ENCODE measurements at places on chromosomes 2 and 18.

GRCh38 chr2:175030380-175031271 lies 25.4 kb upstream of the CHN1 start:
- peak; percentile 43 for DNase-seq

GRCh38 chr2:177529166-177529565 lies 136.6 kb downstream of the AGPS start:
- DNase-seq: no peak

DNA sequence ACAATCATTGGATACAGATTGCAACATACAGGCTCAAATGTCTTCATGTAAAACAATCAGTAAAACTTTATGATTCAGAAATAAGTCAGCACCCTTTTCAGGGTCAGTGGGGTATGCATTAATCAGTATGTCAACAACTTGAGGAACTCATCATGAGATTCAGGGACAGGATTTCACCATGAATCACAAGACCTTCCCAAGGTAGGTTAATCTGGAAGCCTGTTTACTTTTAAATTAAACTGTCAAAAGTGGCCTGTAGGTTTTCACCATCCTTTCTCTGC lies 104.8 kb downstream of the SP100 start:
- DNase-seq: no peak

GRCh38 chr2:7515327-7515726 lies 598.1 kb downstream of the RNF144A start:
- DNase-seq: no peak

DNA sequence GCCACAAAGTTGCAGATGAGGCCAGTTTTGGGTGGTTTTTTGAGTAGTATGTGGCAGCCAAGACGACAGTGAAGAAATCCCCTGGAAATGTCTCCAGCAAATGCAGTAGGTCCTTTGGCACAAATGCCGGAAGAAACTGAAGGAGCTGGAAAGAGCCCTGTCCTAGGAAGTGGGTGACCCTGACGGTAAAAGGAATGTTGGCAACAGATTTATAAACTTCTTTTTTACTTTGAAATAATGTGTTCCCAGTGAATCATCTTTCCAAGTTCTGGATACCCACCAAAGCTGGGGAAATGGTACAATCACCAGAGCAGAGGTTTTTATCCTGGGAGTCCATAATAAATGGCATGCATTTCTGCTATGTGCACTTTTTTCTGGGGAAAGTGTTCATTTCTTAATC lies 112.9 kb downstream of the CSRNP3 start:
- no peak for DNase-seq

- DNase-seq: no peak
These were observed 43.0 kb downstream of the CENPO start for GRCh38 chr2:24836206-24836605.

GRCh38 chr2:240996834-240997140 lies 1.6 kb upstream of the SNED1 start:
- no peak for DNase-seq

DNA sequence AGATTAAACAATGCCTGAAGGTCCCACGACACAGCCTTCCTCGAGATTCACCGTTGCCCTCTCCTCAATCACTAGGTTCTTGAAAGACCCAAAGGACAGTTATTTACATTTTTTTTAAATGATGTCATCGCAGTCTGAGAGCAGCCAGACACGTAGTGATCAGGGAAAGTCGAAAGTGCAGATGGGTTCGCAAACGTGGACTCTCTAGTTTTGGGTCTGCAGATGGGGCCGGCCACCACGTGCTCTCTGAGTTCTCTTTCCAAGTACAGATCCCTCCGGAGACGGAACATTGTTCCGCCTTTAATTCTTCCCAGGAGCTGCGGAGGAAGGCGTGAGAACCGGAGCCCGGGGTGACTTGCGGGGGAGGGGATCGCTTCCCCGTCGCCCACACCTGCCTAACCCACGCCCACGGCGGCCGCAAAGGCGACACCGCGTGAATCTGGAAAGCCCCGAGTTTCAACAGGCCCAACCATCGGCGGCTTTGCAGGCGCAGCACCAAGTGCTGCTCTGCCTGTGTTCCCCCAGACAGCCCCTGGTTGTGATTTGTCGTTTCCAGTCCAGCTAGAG lies 54.3 kb downstream of the PKDCC start:
- DNase-seq: peak; percentile 42

DNA sequence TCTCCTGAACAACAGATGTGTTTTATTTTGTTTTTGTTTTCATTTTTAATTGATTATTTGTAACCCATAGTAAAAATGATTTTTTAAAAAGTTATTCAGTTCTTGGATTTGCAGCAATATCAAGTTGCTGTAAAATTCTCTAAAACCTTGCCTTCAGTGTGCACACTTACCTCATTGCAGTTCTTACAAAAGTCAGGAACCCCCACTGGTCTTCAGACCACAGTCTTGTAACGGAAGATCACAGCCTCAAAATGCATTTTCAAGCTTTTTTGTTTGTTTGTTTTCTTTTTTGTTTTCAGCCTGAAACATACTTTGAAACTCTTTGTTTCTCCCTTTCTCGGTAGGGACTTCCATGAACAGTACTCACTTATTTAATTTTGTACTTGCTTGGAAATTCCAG lies 1012.8 kb upstream of the GYPC start:
- DNase-seq: no peak

DNA sequence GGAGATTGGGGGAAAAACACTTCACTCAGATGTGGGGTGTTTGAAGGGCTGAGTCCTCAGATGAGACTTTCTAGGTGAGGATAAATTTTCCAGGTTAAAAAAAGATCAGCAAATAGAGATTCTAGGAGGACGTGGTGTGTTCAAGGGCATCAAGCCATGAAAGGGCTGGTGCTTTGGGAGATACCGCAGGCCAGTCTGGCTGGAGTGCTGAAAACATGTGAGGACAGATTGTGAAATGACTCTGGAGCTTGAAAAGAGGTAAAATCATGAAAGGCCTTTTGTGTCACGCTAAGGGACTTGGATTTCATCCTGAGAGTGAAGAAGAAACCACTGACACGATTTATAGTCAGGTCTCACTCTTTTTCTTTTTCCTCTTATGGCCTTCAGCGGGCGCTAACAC lies 320.5 kb downstream of the DPP10 start:
- DNase-seq: no peak

GRCh38 chr2:172427256-172427989 lies at the start of gene ITGA6:
Gene ITGA6 (plus strand): TSS chr2:172427586.
- peak; percentile 94 for DNase-seq

DNA sequence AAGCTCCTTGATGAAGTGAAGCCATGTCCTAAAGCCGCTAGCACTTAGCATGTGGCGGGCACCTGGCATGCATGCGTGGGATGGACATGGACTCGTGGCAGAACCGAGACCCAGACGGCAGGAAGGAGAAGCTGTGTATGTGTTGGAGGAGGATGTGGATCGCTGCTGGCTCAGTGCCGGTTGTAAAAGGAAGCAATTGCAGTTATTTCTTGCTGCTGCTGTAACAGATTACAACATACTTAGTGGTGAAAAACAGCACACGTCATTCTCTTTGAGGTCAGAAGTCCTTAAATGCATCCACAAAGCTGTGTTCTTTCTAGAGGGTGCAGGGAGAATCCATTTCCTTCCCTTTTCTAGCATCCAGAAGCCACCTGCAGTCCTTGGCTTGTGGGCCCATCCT lies 74.6 kb downstream of the AGAP1 start:
- DNase-seq: no peak

DNA sequence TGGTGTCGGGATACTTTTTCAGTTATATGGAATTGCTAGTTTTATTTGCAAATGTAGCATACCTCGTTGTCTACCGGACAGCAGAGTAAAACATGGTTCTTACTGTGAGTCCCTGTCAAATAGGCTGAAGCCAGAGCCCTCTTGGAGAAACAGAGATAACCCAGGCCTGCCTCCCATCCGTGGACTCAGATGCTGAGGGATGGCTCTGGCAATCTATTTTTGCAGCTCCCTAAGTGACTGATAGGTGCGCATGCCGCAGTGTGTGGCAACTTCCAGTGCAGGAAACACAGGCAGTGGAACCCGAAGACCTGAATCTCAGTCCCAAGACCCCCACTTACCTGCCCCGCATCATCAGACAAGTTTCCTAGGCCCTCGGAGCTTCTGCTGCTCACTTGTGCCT lies 33.6 kb downstream of the STEAP3 start:
- no peak for DNase-seq

DNA sequence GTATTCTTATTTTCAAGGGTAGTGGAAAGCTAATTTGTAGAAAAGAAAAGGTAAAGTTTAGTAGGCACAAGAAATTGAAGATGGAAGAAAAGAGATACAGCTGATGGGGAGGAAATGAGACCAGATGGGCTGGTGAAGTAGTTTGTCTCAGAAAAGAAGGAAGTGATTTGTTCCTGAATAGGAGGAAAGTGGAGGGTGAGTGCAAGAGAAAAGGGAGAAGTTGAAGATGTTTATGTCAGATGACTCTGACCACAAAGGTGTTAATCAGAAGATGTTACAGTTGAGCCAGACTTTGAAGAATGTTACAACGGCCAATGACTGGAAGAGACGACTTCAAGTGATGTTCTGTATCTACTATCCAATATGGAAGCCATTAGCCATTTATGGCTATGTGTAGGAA lies 21.2 kb downstream of the ZSCAN30 start:
- no peak for DNase-seq

DNA sequence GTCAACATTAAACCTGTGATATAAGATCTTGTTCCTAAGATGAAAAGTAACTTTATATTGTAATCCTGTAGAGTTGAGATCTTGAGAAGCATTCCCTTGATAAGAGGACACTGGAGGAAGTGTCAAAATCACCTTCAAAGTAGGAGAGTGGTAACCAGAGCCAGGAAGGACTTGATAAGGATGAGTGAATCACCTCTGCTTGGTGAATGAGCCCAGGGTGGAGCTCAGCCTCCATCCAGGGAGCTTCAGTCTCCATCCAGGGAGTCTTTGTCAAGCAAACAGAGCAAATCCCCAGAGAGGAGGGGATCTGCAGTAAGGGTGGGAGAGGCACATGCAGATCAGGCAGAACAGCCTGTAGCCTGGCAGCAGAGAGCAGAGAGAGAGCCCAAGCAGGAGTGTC lies 167.1 kb upstream of the SIX2 start:
- no peak for DNase-seq

- DNase-seq: no peak
These were observed 2.6 kb downstream of the THADA start for GRCh38 chr2:43593254-43593653.

GRCh38 chr2:100812116-100812515 lies 7.8 kb upstream of the NPAS2 start:
- DNase-seq: no peak

- no peak for DNase-seq
These were observed 18.1 kb downstream of the NDC80 start for GRCh38 chr18:2589345-2590068.

GRCh38 chr2:22382479-22383169 lies 1002.4 kb upstream of the KLHL29 start:
- no peak for DNase-seq

GRCh38 chr2:37713258-37713700 lies 41.8 kb upstream of the CDC42EP3 start:
- no peak for DNase-seq

- no peak for DNase-seq
These were observed 3.0 kb downstream of the SP5 start for GRCh38 chr2:170717991-170718589.

GRCh38 chr2:43110442-43110871 lies 115.9 kb downstream of the ZFP36L2 start:
- DNase-seq: peak; percentile 24

- no peak for DNase-seq
These were observed 201.1 kb downstream of the AGAP1 start for GRCh38 chr2:235694721-235695601.

DNA sequence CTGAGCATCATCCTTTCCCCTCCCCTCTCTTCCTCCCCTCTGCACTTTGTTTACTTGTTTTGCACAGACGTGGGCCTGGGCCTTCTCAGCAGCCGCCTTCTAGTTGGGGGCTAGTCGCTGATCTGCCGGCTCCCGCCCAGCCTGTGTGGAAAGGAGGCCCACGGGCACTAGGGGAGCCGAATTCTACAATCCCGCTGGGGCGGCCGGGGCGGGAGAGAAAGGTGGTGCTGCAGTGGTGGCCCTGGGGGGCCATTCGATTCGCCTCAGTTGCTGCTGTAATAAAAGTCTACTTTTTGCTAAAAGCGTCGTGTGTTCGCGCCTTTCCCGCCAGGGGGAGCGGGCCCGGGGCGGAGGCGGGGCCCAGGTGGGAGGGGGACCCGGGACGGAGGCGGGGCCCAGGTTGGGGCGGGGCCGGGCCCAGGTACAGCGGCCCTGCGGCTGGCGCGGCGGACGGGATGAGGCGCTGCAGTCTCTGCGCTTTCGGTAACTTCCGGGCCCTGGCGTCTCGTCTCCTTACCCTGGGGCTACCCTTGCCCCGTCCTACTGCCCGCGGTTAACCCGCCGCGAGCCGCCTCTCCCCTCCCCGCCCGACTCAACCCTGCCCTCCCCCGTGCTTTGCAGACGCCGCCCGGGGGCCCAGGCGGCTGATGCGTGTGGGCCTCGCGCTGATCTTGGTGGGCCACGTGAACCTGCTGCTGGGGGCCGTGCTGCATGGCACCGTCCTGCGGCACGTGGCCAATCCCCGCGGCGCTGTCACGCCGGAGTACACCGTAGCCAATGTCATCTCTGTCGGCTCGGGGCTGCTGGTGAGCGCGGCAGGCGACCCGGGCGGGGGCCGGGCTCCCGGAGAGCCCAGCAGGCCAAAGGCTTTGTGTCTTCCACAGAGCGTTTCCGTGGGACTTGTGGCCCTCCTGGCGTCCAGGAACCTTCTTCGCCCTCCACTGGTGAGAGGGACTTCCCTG lies at the start of gene KRTCAP3:
KRTCAP3 (plus strand) TSS at position 424 of the 962 bp plus-strand sequence; CDS start at position 456, 32 bp downstream.
- peak; percentile 94 for DNase-seq

DNA sequence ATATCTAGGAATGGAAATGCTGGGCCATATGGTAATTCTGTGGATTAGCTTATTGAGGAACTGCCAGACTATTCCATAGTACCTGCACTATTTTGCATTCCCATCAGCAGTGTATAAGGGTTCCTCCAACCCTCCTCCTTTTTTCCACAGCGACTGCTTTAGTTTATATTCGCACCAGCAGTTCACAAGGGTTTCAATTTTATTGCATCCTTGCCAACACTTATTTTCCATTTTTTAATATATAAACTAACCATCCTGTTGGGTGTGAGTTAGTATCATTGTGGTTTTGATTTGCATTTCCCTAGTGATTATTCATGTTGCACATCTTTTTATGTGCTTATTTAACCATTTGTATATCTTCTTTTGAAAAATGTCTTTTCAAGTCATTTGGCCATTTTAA lies 67.0 kb downstream of the NAT8 start:
- DNase-seq: no peak

DNA sequence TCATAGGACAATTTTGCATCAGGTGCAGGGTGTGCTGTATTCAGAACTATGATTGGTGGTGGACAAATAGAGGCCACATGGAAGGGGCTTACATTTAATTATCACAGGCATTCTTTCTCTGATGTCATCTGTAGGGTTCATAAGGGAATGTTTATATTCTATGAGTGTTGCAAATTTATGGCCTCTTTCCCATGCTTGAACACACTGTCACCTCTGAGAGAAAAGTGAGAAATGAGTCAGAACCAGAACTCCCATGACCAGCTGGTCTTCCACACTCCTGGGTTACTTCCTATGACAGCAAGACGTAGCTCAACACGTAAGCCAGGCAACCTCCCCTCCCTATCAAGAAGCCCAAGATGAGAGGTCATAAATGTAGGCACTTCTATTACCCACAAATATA lies 310.8 kb downstream of the PIEZO2 start:
- DNase-seq: no peak
